ENCODE measurements at places on chromosomes 16 and 17.
A peak's percentile ranks its signal among the peaks of the same experiment; 100 is the strongest.

- no peak for DNase-seq
Measured at GRCh38 chr16:831571-832413, 31.3 kb upstream of the GNG13 start.

GRCh38 chr16:88468275-88469129 lies 15.4 kb downstream of the ZFPM1 start:
- peak; percentile 51 for DNase-seq

DNA sequence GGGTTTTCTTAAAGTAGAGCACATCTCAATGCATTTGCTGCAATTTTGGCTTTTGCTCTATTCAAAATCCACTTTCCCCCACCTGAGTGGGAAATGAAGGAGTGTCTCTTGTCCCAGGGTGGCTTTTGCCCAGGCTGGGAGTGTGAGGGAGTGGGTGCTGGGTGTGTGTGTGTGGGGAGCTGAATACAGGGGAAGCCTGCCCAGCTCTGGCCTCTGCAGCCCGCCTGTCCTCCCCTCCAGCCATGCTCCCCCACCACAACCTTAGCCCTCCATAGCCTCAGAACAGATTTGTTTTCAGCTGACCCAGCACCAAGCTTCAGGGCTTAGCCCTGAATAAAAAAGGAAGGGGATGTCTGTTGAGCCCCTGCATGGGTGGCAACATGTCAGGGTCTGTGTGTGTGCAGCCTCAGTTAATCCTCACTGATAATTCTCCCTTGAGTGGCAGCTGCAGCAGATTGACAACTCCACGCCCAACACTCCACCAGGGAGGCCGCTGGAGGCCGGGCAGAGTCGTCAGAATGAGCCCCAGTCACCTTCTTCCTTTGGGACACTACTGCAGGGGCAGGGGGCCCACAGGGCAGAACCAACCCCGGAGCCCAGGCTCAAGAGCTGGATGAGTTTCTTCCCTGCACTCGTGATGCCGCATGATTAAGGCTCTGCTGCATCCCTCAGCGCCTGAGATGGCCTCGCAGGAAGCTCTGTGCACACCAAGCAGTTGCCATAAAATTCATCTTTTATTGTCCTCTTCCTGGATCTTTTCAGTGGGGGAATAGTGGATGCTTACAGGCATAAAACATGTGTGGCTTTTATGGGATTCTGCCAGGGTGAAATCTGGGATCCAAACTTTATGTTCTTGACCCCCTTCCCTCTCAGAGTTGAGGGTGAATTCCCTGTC lies 55.0 kb downstream of the SPACA3 start:
- no peak for DNase-seq

GRCh38 chr16:24255456-24256371 lies at the start of gene CACNG3:
TSS of gene CACNG3 (plus strand) at chr16:24256335. CDS start at chr16:24256755, 420 bp downstream.
- DNase-seq: peak; percentile 55
